ENCODE measurements at places on chromosomes 1 and 21.

DNA sequence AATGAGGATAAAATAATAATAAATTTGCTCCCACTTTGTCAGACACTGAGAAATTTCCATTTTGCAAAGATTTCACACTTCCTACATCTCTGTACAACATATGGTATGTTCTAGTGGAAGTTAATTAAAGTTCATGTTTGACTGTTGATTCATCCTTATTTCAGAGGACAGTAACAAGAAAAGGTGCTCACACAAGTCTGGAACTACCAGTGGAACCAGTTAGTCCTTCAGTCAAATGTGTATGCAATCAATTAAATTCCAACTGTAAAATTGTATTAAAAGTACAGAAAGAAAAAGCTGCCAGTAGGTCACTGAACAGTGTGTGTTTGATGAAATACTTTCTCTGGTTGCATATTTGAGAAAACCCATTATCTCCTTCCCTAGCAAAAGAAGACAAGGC, 496.0 kb upstream of the PKN2 start:
- no peak for DNase-seq

- no peak for DNase-seq
Observed at GRCh38 chr21:21559285-21560045, 561.3 kb downstream of the NCAM2 start.

DNA sequence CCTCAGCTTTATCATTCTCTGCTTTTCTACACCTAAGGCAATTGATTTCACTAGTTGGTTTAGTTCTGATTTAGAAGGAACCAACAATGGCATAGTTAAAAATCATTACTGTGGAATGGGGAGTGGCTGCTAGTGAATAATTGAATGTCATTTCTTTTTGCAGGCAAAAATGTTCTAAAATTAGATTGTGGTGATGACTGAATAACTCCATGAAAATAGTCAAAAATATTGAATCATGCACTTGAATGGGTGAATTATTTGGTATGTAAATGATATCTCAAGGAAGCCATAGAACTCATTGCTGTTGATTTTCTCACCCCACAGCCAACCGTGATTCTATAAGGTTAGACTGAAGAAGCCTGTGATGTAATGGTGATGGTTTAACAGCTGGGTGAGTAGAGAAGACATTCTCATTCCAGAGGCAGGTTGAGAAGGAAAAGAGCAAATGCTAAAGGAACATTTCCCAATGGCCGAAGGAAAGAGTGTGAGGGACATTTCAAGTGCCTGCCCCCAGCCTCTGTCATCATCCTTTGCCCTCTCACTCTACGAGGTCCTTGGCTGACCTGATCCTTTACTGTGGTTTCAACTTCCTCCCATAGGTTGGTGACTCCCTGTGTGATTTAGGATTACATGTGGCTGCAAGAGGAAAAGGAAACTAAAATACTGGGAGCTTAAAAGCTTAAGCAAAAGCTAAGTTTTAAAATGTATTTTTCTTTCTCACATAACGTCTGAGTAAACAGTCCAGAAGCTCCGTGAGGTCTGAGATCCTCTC, 12.5 kb downstream of the OVAAL start:
- no peak for DNase-seq

DNA sequence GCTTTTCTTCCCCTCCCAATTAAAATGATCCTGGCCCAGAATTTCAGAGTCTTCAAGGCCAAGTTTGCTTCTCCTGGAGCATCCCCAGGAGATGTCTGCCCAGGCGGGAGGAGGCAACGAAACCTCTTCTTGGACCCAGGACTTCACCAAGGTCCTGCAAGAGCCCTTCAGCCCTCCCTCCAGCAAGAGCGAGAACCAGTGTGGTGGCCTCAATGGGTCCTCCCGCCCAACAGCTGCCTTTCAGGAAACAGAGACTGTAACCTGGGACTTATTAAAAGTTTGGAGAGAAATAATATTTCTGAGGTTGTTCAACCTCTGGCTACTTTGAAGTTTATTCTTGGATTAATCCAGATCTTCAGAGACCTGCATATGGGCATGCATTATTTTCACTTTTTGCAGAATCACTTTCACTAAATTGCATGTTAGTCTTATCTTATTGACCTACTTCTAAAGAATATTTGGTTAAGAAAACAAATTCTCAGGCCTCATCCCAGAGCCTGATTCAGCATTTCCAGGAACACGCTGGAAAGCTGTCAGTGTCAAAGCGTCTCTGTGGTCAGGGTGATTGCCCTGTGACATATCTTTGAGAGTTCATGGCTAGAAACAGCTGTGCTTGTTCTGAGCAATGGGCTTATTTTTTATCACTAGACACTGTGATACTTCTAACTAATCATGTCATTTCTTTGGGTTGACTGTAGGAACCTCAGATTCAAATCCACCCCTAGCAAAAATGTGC, 66.0 kb upstream of the CLDN14 start:
- no peak for DNase-seq

- peak; percentile 41 for DNase-seq
Observed at GRCh38 chr21:36320421-36321324, 676 bp downstream of the MORC3 start.

DNA sequence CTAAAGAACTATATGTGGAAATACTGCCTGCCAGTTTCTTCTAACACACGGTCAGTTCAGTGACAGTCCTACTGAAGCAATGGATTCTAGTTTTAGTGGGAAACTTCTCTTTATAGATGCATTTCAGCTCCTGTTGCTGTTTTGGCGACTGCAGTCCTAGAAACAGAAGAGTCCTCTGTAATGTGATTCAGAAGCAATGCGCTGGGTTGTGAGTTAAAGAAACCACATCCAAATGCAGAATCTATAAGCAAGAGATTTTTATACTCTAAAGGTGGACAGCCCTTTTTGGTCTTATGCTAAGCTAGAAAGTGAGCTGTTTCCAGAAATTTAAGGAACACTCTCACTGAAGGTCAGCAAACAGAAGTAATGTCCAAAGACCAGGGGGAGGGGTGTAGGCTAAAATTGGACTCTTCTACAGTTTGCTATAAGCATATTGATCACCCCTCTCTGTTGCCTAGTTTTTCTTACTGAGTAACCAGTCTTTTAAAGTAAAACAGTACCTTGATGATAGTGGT, 30.8 kb downstream of the DUSP10 start:
- DNase-seq = no peak

DNA sequence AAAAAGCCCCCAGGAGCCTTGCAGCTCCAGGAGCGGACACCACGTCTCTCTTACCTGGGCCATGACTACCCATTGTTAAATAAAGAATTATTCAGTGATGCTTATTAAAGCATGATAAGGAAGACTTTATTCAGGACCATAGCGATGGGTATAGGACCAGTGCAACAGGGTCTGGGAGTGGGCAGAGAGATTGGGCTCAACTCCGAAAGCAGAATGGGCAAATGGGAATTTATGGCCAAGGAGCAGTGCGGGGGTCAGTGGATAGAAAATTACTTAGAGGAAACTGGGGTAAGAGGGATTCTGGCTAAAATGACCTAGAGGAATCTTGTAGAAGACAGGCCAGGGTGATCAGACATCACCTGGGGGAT, 580 bp upstream of the ATP5PO start:
- DNase-seq = no peak

DNA sequence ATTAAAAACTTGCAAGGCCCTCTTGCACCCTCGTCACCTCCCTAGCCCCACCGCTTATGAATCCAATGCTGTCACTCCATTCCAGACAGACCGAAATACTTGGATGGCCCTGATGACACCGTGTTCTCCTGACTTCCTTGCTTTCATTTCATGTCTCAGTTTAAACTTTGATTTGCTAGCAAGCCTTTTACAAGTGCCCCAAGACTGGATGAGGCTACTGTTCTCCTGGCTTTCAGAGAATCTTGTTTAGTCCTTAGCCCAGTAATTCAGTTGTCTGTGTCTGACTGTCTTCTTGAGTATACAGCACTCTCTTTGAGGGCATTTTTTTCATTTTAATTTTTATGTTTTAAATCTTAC, 824 bp upstream of the IFI44L start:
- no peak for DNase-seq

GRCh38 chr1:85303440-85304162, 27.2 kb upstream of the BCL10 start:
- DNase-seq = no peak
